CD8-positive, alpha-beta memory T cell (primary cell): ENCODE measurements at places on chromosomes 2 and 18. TPM values are rescaled to one million over a fixed set of nuclear protein-coding genes. Genes with fewer than 3 reads are reported as not detected.
A peak's percentile ranks its signal among the peaks of the same experiment; 100 is the strongest.

PLEK gene
- 23.0 TPM for total RNA-seq

GRCh38 chr2:168660870-168661862 is 141.3 kb upstream of the NOSTRIN start:
- H3K4me3 ChIP-seq: no peak overlapping the region
- H3K4me1 ChIP-seq: peaks cover 3% of the 10 kb centered on the region
- no peak for DNase-seq
- no peaks in the 10 kb centered on the region for H3K27me3 ChIP-seq

DNA sequence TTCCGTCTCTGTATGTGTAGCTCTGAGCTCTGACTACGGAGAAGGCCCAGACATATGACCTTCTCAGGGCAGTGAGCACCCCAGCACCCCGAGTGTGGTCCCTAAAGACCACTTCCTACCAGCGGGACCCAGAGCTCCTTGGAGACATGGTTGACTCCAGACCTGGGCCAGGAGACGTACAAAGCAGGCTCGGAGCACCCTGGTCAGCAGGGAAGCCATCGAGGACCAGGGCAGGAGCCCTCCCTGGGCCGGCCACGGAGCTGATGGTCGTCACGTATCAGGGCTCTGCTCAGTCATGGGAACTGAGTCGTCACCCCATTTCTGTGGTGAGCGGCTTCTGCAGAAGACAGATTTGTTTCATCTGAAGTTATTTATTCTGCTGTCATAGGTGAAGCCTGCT is 12.8 kb upstream of the NEU4 start:
- no peak overlapping the region for H3K27ac ChIP-seq
- H3K4me1 ChIP-seq: no peaks in the 10 kb centered on the region

- no peak overlapping the region for H3K27ac ChIP-seq
- H3K27me3 ChIP-seq: no peaks in the 10 kb centered on the region
- H3K4me1 ChIP-seq: no peaks in the 10 kb centered on the region
- H3K4me3 ChIP-seq: peak overlapping the region; percentile 22
Measured at GRCh38 chr18:22324191-22325131, 93.3 kb downstream of the CTAGE1 start.

GRCh38 chr2:159146996-159147666 is 139.4 kb downstream of the WDSUB1 start:
- H3K27ac ChIP-seq: no peak overlapping the region
- no peaks in the 10 kb centered on the region for H3K27me3 ChIP-seq
- H3K4me1 ChIP-seq: peaks cover 34% of the 10 kb centered on the region
- no peaks in the 10 kb centered on the region for H3K36me3 ChIP-seq
- no peak overlapping the region for H3K4me3 ChIP-seq

DNA sequence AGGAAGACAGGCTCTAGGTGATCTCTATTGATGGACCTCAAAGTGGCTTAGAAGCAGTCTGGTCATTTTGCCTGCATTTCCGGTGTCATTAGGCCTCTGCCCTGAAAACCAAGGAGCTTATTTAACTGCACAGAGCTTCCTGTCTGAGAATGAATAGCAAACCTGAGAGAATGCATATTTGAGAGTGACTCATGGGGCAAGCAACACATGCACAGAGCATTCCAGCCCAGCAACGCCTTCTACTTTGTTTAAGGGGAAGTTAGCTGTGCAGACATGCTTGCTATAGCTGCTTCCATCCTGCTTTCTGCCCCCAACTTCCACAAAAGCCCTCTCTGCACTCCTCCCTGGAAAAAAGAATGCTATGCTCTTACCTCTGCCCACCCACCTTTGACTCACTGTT is 232.8 kb downstream of the GRB14 start:
- H3K4me3 ChIP-seq: no peak overlapping the region
- H3K4me1 ChIP-seq: no peaks in the 10 kb centered on the region
- H3K27me3 ChIP-seq: no peaks in the 10 kb centered on the region
- no peaks in the 10 kb centered on the region for H3K36me3 ChIP-seq
- no peak for DNase-seq

DNA sequence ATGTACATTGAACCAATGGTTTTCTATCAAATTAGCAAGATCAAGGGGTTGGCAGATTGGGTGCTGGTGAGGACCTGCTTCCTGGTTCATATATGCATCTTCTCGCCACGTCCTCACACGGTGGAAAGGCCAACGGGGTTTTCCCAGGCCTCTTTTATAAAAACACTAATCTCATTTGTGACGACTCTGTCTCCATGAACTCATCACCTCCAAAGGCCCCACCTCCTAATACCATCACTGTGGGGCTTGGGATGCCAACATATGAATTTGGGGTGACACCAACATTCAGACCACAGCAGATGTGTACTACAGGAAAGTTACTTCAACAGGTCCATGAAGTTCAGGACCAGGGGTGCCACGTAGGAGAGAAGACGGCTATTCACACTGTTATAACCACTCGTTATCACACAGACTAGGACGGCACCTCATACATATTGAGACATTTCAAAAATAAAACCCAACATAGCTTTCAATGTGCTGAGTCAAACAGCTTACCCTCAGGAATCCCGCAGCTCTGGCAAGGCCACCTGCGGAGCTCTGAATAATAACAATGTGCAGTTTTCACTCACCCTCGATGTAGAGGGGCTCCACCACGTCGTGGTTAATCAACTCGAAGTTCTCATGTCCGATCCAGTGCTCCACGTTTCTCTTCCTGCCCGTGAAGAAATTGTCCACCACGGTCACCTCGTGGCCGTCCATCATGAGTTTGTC is 49.3 kb downstream of the UXS1 start:
- DNase-seq: no peak
- no peaks in the 10 kb centered on the region for H3K27me3 ChIP-seq
- peaks cover 33% of the 10 kb centered on the region for H3K4me1 ChIP-seq

DNA sequence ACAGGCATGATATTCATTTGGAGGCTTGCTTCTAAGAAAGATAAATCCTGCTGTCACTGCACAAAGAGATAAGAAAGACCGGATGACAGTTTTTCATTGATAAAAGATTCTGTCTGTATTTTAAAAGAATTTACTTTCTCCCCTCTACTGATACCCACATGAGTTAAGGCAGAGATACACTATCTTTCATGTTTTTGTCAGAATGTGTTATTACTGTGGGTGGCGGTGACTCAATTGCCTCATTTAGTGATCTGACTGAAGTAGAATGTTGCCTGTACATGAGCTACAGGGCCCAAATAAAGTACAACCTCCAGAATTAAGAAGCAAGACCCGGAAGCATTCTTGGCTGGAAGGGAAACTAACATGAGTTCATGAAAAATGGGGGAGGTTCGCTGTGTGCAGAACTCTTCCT is 480.0 kb downstream of the SLC4A3 start:
- H3K36me3 ChIP-seq: no peaks in the 10 kb centered on the region
- H3K4me1 ChIP-seq: no peaks in the 10 kb centered on the region
- no peak overlapping the region for H3K27ac ChIP-seq
- DNase-seq: no peak
- no peak overlapping the region for H3K4me3 ChIP-seq

- no peak for DNase-seq
- peaks cover 15% of the 10 kb centered on the region for H3K4me1 ChIP-seq
- H3K27me3 ChIP-seq: no peaks in the 10 kb centered on the region
- H3K4me3 ChIP-seq: no peak overlapping the region
- no peak overlapping the region for H3K27ac ChIP-seq
- H3K36me3 ChIP-seq: no peaks in the 10 kb centered on the region
Measured at GRCh38 chr18:48996041-48996440, 45.3 kb upstream of the SMAD7 start.

GRCh38 chr2:129605646-129606045 is 373.8 kb upstream of the RAB6C start:
- no peak overlapping the region for H3K27ac ChIP-seq
- no peaks in the 10 kb centered on the region for H3K36me3 ChIP-seq
- no peaks in the 10 kb centered on the region for H3K4me1 ChIP-seq
- H3K27me3 ChIP-seq: no peaks in the 10 kb centered on the region
- H3K4me3 ChIP-seq: no peak overlapping the region

CSRNP3 gene
- not detected for total RNA-seq

SLC39A10 gene
- total RNA-seq: 23.6 TPM

BCL11A gene
- total RNA-seq: 0.07 TPM

SLC16A14 gene
- 0.27 TPM for total RNA-seq

- no peaks in the 10 kb centered on the region for H3K27me3 ChIP-seq
- H3K27ac ChIP-seq: no peak overlapping the region
- H3K36me3 ChIP-seq: no peaks in the 10 kb centered on the region
- H3K4me1 ChIP-seq: peaks cover 15% of the 10 kb centered on the region
- no peak overlapping the region for H3K4me3 ChIP-seq
Measured at GRCh38 chr2:178109813-178110212, 2.4 kb upstream of the RBM45 start.

GRCh38 chr2:183242937-183243336 is 118.7 kb downstream of the NUP35 start:
- H3K27me3 ChIP-seq: no peaks in the 10 kb centered on the region
- H3K4me3 ChIP-seq: no peak overlapping the region
- DNase-seq: no peak
- H3K27ac ChIP-seq: no peak overlapping the region
- H3K36me3 ChIP-seq: no peaks in the 10 kb centered on the region
- H3K4me1 ChIP-seq: no peaks in the 10 kb centered on the region

GRCh38 chr2:219172231-219173154 is 2.7 kb upstream of the SLC23A3 start:
- peaks cover 25% of the 10 kb centered on the region for H3K4me1 ChIP-seq
- no peak for DNase-seq
- no peaks in the 10 kb centered on the region for H3K27me3 ChIP-seq
- H3K36me3 ChIP-seq: peaks cover 13% of the 10 kb centered on the region

DNA sequence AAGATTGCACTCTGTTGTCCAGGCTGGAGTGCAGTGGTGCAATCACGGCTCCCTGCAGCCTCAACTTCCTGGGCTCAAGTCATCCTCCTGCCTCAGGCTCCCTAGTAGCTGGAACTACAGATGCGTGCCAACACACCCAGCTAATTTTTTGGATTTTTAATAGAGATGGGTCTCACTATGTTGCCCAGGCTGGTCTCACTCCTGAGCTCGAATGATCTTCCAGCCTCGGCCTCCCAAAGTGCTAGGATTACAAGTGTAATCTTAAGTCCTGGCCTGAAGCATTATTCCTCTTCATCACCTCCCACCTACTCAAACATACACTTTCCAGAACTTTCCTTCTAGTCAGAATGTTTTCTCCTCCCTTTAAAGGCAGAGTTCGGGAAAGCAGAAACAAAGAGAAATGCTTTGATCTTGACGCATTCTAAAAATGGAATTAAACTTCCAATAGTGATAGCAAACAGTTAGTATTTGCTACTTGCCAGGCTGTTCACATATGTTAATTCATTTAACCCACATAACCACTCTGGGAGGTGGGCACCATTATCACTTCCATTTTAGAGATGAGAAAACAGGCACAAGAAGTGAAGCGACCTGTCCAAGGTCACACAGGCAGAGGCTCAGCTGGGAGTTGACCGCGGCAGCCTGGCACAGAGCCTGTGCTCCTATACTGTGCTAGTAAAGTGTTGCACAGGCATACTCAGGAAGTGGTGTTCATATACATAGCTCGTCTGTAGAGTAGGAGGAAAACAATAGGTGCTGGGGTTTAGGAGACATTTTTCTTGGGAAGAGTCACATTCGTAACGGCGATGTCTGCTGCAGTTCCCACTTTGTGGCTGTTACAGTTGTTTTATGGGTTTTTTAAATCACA is 24.6 kb downstream of the TEX44 start:
- H3K27me3 ChIP-seq: no peaks in the 10 kb centered on the region
- no peak for DNase-seq
- no peak overlapping the region for H3K4me3 ChIP-seq
- peaks cover 15% of the 10 kb centered on the region for H3K4me1 ChIP-seq

DNA sequence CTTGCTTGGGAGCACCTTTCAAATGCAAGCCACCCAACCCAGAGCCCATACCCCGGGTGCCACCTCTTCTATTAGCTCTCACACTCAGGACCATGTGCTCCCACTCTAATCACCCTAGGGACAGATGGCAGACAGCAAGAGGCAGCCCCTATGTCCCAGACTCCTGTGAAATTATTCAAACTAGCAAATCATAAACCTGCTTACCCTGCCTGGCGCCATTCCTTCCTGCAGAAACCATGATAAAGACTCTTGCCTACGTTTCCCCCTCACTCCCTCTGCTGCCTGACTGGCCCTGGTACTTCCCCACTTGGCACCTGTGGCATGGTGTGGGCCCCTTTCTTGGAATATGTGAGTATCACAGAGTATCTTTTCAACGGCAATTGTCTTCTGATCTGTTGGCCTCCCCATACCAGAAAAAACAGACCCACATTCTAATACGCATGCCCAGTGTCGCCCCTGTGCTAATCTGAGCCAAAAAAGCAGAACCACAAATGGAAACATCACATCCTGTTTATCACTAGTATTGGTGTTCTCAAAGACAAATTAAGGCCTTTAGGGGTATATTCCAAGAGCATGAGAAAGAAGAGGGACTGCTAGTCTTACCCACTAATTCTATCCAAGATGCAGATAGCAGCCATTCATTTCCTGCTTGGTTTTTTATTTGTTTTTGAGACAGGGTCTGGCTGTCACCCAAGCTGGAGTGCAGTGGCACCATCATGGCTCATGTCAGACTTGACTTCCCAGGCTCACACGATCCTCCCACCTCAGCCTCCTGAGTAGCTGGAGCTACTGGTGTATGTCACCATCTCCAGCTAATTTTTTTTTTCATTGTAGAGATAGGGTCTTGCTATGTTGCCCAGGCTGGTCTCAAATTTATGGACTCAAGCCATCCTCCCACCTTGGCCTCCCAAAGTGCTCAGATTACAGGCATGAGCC is 44.1 kb upstream of the TTC39C start:
- H3K27me3 ChIP-seq: no peaks in the 10 kb centered on the region
- H3K27ac ChIP-seq: peak overlapping the region; percentile 5
- DNase-seq: peak; percentile 49
- peak overlapping the region; percentile 5 for H3K4me3 ChIP-seq
- peaks cover 74% of the 10 kb centered on the region for H3K4me1 ChIP-seq
- H3K36me3 ChIP-seq: no peaks in the 10 kb centered on the region

DNA sequence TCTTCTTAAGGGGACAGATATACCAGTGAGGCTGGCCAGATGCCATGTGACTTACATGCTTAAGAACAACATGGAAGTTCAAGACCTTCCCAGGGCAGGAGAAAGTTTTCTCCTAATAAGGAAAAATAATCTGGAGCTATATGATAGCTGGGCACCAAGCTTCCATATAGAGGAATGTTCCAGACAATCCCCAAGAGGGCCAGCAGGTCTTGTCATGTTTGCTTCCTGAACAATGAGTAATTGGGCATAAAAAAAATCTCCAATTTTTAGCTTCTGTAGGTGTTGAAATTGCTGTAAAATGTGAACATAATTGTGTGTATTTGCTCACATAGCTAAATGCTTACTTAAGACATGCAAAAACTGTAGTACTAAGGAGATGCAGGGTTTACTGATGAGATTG is 809.5 kb upstream of the PIK3C3 start:
- H3K36me3 ChIP-seq: no peaks in the 10 kb centered on the region
- no peak overlapping the region for H3K4me3 ChIP-seq
- DNase-seq: no peak
- no peaks in the 10 kb centered on the region for H3K4me1 ChIP-seq
- H3K27ac ChIP-seq: no peak overlapping the region
